ENCODE measurements at places on chromosomes 11 and 22.
A peak's percentile ranks its signal among the peaks of the same experiment; 100 is the strongest.

GRCh38 chr22:50581950-50582492 lies 628 bp downstream of the CHKB start:
- DNase-seq, result peak; percentile 67

- DNase-seq, result no peak
Measured at GRCh38 chr22:36223504-36223903, 15.8 kb downstream of the APOL2 start.

DNA sequence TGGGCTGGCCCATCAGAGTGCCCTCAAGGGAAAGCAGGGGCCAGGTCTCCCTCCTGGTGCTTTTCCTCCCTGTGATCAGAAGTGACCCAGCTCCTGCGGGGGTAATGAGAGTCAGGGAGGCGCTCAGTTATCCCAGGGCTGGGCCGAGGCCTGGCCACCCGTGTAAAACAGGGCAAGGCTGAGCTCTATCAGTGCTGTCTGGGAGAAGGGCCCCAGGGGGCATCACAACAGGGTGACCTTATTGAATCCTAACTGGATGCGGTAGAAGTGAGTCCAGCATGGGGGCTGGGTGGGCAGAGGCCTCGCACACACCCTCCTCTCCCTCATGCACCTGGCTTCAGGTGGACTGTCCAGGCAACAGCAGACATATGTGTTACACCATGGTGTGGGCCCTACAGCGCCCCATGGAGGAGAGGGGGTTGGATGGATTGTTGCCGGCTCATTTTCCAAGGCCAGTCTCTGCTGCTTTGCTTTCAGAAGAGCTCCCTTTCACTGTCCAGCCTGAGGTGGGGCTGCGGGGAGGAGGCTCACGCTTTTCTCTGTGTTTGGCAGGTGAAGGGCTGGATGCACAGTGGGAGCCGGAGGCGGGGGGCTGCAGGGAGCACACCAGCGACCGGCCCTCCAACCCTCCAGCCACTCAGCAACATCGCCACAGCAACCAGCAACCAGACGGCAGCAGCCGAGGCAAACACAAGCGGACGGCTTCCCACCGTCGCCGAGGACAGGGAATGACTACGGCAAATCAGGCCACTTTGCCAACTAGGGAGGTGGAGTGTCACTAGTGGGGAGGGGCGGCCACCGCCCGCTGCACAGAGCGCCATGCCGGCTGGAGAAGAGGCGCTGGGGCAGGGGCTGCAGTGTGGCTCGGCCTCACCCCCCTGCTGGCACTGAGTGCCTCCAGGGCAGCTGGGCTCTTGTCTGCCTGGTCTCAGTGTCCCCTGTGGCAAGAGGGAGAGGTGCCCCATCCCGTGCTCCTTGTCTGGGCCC lies 24.7 kb downstream of the GNAZ start:
- DNase-seq, result no peak

DNA sequence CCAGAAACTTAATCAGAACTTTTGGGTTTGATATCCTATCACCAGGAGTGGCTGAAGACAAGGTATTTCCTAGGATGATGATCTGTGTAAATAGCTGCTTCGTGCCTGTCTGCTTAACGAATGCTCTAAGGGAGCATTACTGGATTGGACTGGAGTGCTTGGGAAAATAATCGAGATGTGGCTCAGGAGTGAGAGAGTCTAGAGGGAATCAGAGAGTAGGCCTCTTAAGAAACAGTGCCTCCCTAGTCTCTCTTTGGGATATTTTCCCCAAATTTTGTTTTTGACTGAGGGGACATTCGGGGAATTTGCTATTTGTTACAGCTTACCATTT lies 2.5 kb downstream of the MAML2 start:
- no peak for DNase-seq

DNA sequence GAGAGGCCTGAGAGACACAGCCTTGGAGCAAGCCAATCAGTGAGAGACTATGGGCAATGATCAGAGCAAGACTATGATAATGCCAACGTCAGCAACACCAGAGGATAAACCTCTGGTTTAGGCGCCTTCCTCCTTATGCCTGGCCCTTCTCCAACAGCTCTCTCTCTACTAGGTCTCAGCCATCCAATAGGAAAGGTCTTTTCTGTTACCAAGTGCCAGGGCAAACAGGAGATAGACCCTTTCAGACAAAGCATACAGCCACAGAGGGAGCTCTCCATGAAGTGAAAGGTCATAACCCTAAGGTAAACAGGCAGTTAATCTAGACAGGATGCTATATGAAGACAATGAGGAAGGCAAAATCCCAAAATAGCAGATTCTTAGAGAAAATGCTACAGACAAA lies 9.5 kb downstream of the STK33 start:
- no peak for DNase-seq

- DNase-seq, result peak; percentile 6
Measured at GRCh38 chr11:131579932-131580387, 209.5 kb downstream of the NTM start.
